ENCODE measurements at places on chromosomes 6 and 20.

GRCh38 chr6:15852289-15852688, 189.5 kb upstream of the DTNBP1 start:
- no peak for DNase-seq

- DNase-seq = no peak
These were observed 3.4 kb upstream of the ABHD16B start for GRCh38 chr20:63857764-63858392.

DNA sequence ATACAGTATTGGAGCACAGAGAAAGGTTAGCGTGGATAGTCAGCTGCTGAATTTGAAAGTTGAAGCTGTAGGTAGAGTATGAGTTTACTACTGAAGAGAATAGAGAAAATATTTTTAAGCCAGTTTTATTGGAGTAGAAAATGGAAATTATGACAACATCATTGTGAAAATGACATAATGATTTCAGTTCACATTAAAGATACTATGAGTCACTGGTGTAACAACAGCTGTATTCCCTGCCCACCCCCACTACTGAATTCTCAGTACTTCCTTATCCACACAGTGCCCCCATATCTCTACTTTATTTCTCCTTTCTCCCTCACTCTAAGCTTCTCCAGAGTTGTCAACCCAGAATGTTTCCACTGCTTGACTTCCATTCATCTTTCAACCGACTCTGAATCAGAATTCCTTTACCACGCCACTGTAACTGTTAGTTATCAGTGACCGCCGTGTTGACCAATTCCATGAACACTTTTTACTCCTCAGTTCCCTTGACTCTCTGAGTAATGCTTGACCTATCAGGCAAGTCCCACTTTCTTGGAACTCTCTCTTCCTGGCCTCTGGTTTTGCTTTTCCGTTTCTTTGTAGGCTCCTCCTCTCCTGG, 139.6 kb downstream of the AIG1 start:
- no peak for DNase-seq

DNA sequence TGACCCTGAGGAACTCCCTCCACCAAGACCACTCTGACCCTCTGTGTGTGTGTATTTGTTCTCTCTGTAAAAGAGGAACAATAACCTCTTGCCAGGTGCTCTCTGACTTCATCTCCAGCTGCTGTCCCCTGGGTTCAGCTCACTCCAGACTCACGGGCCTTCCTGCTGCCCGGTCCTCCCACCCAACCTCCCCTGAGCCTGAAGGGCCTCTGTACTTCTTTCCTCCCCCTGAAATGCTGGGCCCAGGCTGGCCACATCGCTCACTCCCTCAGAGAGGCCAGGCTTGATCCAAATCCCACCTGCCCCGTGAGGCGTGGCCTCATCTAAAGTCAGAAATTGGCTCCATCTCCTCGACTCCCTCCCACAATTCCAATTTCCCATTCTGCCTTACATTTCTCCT, 202.4 kb downstream of the PRKN start:
- DNase-seq = no peak

- DNase-seq = peak; percentile 70
These were observed 113.1 kb downstream of the ADAT2 start for GRCh38 chr6:143337201-143337949.

GRCh38 chr6:134174672-134175531, 122.5 kb upstream of the SLC2A12 start:
- peak; percentile 94 for DNase-seq

DNA sequence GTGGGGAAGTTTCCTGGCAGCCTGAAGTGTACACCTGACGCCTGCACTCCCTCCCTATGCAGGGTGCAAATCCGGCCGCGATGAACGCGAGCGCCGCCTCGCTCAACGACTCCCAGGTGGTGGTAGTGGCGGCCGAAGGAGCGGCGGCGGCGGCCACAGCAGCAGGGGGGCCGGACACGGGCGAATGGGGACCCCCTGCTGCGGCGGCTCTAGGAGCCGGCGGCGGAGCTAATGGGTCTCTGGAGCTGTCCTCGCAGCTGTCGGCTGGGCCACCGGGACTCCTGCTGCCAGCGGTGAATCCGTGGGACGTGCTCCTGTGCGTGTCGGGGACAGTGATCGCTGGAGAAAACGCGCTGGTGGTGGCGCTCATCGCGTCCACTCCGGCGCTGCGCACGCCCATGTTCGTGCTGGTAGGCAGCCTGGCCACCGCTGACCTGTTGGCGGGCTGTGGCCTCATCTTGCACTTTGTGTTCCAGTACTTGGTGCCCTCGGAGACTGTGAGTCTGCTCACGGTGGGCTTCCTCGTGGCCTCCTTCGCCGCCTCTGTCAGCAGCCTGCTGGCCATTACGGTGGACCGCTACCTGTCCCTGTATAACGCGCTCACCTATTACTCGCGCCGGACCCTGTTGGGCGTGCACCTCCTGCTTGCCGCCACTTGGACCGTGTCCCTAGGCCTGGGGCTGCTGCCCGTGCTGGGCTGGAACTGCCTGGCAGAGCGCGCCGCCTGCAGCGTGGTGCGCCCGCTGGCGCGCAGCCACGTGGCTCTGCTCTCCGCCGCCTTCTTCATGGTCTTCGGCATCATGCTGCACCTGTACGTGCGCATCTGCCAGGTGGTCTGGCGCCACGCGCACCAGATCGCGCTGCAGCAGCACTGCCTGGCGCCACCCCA, 1.2 kb downstream of the GPR6 start:
- DNase-seq = no peak

DNA sequence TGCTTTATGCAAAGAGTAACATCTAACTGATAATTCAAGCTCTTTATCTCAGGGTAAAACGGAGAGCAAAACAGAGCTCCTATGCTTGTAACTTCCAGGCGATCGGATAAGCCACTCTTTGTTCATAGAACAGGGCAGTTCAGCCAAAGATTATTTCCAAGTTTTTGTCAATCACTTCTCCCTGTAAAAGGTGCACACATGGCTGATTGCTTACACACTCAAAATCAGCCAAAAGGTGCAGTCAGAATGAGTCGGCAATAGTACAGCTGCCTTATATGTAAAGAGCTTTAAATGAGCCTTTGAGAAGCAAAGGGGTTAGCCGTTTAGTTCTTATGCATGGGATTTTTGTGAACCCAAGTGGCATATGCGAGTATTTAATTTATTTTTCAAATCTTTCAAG, 449.6 kb upstream of the POU3F2 start:
- DNase-seq = no peak

DNA sequence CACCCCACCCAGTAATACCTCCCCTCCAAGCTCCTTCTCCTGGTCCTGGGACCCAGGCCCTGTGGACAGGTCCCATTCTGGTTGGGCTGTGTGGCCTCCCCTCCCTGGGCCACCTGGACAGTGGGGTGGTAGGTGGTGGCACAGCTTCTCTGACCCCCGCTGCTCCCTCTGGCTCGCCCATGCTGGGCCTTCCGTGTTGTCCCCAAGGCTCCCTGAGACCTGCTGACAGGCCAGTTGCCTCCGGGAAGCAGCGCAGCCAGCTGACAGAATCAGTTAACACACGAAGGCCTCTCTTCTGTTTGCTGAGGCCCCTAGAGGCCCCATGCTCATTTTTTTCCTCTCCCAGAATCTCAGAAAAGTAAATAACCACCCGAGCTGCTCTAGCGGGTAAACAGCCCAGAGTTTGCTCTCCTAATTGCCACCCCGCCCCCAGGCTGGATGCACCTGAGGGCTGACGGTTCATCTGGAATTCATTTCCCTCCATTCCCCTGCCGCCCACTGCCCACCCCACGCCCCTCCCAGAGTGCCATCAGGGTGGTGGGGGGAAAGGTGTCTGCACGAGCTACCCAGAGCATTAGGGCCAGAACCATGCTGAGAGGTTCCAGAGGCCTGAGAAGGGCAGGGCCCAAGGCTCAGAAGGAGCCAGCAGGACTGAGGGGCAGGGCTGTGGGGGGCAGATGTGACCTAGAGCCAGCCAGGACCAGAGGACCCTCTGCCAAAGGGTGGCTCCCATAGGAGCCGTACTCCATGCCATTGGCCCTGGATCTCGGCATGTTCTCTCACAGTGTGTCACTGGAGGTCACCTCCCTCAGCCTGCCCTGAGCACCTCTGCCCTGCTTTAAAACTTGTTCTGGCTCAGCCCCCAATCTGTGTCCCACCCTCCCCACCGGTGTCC, 157.5 kb downstream of the GRM4 start:
- DNase-seq = peak; percentile 4

GRCh38 chr6:25006565-25007001, 70.8 kb upstream of the RIPOR2 start:
- peak; percentile 66 for DNase-seq

GRCh38 chr6:43074847-43075669, 1.1 kb upstream of the PTK7 start:
- no peak for DNase-seq

GRCh38 chr20:10864076-10864672, 190.4 kb upstream of the JAG1 start:
- DNase-seq = no peak

- no peak for DNase-seq
These were observed 18.6 kb downstream of the RBM38 start for GRCh38 chr20:57409672-57410397.

DNA sequence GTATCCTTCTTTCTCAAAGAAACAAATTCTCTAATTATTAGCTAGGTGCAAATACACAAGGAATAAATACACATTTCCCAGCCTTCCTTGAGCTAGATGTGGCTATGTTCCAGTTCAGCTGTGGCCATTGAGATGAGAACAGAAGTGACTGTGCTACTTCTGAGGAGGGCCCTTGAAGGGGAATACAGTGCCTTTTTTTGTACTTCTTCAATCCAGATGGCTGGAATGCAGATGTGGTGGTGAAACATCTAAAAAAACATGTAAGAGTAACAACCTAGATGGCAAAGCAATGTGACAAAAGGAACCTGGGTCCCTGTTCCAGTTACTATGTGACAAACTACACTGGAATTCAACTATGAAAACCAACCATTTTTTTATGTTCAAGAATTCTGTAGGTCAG, 115.4 kb upstream of the DST start:
- no peak for DNase-seq

- DNase-seq = no peak
These were observed 88.0 kb upstream of the MANEA start for GRCh38 chr6:95489185-95489863.

- DNase-seq = no peak
These were observed 257.5 kb downstream of the ARID1B start for GRCh38 chr6:157034436-157035230.

DNA sequence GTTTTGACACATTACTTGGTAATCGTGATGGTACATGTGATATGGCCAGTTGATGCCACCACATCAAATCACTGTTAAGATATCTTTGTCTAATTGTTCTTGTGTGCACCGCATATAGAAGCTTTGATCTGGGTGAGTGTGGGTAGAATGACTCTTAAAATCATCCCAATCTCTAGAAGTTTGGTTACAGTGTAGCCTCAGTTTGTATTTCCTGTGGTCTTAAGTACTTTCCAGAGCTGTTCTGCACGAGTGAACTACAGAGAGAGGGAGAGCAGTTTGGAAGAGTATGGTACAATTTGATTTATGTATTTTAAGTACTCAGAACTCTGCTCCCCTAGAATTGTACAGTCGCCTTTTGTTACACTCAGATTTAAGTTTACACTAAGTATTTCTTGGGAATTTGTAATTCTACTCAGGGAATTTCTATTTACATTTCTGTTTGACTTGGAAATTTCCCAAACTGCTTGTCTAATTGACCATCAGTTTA, 37.5 kb downstream of the SNX9 start:
- DNase-seq = no peak

DNA sequence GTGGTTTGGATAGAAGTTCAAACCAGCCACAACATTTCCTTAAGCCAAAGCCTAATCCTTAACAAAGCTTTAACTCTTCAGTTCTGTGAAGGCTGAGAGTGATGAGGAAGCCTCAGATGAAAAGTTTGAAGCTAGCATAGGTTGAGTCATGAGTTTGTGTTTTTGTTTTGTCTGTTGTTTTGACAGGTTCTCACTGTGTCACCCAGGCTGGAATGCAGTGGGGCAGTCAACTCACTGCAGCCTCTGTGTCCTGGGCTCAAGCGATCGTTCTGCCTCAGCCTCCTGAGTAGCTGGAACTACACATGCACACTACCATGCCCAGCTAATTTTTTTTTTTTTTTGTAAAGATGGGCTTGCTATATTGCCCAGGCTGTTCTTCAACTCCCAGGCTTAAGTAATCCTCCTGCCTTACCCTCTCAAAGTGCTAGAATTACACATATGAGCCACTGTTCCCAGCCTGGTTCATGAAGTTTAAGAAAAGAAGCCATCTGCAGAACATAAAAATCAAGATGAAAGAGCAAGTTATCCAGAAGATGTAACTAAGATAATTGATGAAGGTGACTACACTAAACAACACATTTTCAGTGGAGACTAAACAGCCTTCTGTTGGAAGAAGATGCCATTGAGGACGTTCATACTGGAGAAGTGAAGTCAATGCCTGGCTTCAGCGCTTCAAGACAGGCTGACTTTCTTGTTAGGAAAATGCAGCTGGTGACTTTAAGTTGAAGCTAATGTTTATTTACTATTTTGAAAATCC, 96.2 kb downstream of the SMAP1 start:
- no peak for DNase-seq

DNA sequence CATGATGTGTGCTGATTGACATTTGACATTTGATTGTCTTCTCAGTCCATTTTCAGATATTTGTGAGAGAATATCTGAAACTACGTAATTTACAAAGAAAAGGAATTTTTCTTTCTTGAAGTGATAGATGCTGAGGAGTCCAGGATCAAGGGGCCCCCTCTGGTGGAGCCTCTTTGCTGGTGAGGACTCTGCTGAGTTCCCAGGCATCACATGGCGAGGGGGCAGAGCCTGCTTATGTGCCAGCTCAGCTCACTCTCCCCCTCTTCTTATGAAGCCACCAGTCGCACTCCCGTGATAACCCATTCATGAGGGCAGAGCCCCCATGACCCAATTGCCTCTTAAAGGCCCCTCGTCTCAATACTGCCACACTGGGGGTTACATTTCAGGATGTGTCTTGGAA, 91.3 kb downstream of the RPP40 start:
- DNase-seq = no peak

DNA sequence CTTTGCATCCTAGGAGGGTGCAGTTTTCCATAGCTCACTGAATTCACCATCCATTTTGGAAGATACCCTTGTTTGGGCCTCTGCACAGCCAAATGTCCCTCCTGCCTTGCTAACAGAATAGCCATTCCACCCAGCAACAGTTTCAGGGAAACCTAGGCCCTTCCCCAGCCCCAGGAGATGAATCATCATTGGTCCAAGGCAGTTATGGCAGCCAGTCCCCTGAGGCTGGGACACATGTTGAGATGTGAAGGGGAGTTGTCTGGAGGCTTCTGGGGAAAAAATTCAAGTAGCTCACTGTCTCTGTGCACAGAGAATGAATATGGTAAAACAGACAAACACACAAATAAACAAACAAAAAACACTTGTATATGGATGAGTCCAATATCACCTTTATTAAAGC, 17.4 kb upstream of the SIRPB2 start:
- no peak for DNase-seq

DNA sequence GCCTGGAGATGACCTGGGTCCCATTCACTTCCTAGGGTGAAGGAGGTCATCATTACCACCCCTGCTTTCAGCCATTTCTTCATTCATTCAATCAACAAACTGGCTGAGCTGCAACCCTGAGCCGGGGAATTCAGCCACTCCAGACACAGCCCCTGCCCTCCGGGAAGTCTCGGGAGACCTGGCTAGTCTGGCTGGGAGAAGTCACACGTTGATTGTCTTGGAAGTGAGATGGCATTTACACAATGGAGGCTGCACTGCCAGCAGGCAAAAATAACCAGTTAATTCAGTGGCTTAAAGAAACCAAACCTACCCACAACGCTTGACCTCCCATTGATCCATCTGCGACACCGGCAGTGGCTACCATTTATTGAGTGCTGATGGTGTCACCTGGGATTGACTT, 2.0 kb upstream of the PMEPA1 start:
- no peak for DNase-seq

- no peak for DNase-seq
These were observed 25.6 kb upstream of the SULF2 start for GRCh38 chr20:47810721-47811347.

GRCh38 chr6:44594481-44594880, 207.0 kb downstream of the CDC5L start:
- no peak for DNase-seq
